Right ventricle myocardium inferior (tissue), 1 donor: ENCODE measurements at places on chromosomes 6 and 20. TPM values are rescaled to one million over a fixed set of nuclear protein-coding genes. Genes with fewer than 3 reads are reported as not detected.

GRCh38 chr6:149473080-149474052, 11.4 kb downstream of the ZC3H12D start:
- no peak for DNase-seq

DNA sequence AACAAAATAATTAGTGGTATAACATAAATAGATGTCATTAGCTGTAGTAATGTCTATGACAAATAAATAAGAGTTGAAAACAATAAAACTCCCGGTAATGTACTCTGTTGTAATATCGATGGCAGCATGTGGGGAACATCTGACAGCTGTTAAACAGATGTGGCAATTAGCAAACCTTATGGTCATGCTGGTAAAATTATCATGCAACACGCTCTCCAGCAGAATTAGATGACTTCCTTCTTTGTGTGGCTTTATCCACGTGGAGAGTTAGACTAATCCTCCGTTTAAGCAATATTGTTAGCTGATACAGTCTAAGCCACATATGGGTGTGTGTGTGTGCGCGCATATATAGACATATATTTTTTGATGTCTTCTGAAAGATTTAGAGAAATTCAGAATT, 77.7 kb upstream of the ZFP64 start:
- DNase-seq: no peak

- DNase-seq: no peak
Observed at GRCh38 chr6:41790045-41790444, 2.6 kb downstream of the TOMM6 start.

- DNase-seq: no peak
Observed at GRCh38 chr6:163620670-163621330, 206.3 kb downstream of the QKI start.

- DNase-seq: no peak
Observed at GRCh38 chr6:104183816-104184435, 675.8 kb downstream of the HACE1 start.

DNA sequence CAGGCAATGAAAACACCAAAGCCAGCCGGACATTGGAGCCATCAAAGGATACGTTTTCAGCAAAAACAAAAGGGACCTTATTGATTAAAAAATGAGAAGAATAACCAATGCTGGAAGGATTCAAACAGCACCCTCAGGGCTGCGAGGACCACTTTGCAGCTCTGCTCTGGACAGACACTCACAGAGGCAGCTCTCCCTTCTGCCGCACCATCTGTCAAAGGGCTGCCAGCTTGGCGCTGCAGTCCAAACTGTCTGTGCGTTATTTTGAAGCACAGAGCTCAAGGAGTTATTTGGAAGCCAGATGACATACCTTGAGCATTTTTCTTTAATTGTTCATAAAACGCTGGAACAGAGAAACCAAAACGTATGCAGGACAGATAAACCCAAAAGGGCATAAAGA, 85.2 kb downstream of the KIF16B start:
- DNase-seq: no peak

GRCh38 chr6:70299456-70299855, 3.4 kb downstream of the COL9A1 start:
- no peak for DNase-seq

- DNase-seq: no peak
Observed at GRCh38 chr6:53273370-53273769, 75.4 kb downstream of the ELOVL5 start.

- no peak for DNase-seq
Observed at GRCh38 chr6:72724545-72724944, 102.7 kb downstream of the KCNQ5 start.

GRCh38 chr6:168823397-168824212, 382.6 kb downstream of the SMOC2 start:
- DNase-seq: no peak

GRCh38 chr6:37954791-37955190, 135.3 kb downstream of the ZFAND3 start:
- no peak for DNase-seq

GRCh38 chr20:49965781-49966305, 16.9 kb upstream of the SNAI1 start:
- DNase-seq: no peak

GRCh38 chr6:31736768-31737314, 511 bp upstream of the CLIC1 start:
- DNase-seq: peak; percentile 54

DNA sequence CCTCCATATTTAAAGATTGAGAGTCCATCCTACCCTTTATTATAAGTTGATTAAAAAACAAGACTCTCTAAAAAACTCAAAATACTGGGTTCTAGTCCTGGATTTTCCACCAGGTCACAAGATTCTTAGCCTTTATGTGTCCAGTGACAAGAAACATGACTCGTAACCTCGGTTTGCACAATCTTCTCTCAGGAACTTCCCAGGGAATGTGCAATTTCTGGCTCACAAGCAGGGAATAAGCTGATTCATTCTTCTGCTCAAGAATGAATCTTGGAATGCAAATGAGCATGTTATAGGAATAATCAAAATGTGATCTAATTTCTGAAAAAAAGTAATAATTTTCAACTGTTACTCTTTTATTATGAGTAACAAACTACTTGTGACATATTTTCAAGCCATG, 45.1 kb downstream of the OGFRL1 start:
- no peak for DNase-seq

GRCh38 chr6:21831521-21832291, 238.2 kb downstream of the SOX4 start:
- DNase-seq: no peak

GRCh38 chr20:20503777-20504530, 136.1 kb downstream of the INSM1 start:
- DNase-seq: no peak

DNA sequence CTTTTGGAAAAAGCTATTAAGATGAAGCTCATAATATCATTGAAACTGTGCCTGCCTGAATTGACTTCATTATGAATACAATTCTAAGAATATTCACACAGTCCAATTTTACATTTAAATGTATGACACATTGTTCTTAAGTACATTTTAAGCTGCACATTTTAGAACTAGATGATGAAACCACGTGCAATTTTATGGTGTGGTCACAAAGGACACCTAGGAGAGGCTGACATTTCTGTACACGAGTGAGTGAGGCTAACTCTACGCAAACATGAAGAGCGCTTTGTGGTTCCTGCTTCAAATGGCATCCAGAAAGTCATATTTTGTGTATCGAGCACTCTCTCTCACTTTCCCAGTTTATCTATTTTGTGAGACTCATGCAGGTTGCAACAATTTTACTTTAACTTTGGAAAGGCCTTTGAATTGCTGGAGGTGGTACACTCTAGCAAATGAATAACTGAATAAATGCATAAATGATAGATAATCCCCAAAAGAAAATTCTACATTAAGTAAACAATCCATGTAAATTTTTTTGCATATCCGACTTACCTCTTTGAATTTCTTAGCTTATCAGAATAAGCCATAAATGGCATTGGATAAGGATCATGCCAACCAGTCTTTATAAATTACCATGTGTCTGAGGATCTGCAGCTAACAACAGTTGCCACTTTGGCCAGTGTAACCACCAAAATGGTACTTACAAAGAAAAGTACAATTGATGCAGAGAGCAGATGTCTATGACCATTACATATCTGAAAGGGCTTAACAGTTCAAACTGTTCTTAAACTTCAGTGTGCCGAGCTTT, 97.3 kb downstream of the NRSN1 start:
- no peak for DNase-seq

GRCh38 chr6:33116417-33116816, 40.6 kb downstream of the HLA-DPB1 start:
- DNase-seq: no peak

DNA sequence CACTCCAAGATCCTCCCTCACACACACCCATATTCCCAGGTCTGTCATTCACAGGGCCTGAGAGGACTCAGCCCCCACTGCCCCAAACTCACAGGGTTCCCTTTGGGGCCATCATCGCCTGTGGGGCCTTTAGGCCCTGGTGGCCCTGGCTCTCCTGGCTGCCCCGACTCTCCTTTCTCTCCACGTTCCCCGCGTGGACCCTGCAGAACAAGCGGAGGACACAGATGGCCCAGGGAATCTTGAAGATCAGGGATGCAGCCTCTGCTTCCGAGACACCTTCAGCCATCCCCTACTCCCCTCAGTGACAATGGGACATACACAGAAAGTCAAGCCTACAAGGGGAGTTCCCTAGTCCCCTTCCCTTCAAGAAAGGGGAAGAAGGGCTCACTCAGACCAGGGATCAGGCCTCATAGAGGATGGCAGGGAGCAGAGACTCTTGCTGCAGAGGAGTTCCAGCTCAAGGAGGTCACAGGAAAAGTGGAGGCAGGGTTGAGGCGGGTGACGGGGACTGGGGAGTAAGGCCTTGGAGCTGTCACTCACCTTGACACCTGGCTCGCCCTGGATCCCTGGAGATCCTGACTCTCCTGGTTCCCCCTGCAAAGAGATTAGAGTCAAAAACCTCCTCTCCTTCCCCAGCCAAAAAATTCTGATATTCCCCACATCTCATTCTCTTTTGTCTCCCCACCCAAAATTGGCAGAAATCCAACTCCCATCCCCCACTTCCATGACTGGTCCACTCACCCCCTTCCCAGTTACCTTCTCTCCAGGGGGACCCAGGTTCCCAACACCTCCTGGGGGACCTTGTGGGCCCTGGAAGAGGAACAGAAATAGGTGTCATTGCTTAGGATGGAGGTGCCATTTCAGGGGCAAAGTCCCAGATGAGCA, 22.7 kb downstream of the COL11A2 start:
- peak; percentile 42 for DNase-seq

DNA sequence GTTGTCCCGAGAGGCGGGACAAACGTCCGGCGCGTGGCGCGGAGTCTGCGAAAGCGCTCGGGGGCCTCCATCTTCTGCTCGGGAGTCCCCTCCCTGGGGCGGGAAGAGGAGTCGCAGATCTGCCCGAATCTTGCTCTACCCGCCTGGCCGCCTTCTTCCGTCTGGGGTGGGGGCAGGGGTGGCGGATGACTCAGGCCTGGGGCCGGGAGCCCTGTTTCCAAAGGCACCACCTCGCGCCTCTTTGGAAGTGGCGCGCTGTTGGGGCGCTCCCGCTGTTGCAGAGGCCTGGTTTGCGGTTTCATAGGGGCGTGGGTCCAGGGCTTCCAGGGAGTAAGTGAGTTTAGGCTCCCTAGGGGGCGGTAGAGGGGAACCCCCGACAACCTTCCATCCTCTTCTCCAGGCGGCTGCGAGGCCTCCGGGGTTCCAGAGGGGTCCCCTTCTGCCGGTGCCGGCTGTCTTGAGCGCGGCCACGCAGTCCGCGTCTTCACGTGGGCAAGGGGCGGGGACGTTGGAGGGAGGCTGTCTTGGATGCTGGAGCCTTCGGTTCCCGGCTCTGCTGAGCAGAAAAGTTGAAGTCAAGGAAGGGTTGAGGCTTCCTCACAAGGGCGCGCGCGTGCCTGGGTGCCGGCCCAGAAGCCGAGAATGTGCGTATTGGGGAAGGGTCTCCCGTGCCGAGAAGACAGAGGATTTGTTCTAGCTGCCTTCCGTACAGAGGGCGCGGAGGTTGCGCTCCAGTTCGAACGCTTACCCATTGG, 2.6 kb upstream of the TFAP2C start:
- no peak for DNase-seq

GRCh38 chr6:121615493-121615892, 180.0 kb downstream of the GJA1 start:
- no peak for DNase-seq

- DNase-seq: no peak
Observed at GRCh38 chr6:169028343-169028742, 225.3 kb downstream of the THBS2 start.

The KCNK5 gene
- total RNA-seq: 0.60 TPM

The L3MBTL1 gene
- 3.8 TPM for total RNA-seq

The PAX1 gene
- total RNA-seq: not detected

The ZNF341 gene
- total RNA-seq: 1.8 TPM

The OR2J1 gene
- total RNA-seq: not detected

The CST9L gene
- total RNA-seq: not detected
